ENCODE measurements at places on chromosomes 11 and 22. TPM values are rescaled to one million over a fixed set of nuclear protein-coding genes. Genes with fewer than 3 reads are reported as not detected.

The MPEG1 gene
- 4.2 TPM for total RNA-seq

GRCh38 chr11:69311767-69312385 lies 17.9 kb downstream of the MYEOV start:
- peak; percentile 52 for DNase-seq

GRCh38 chr11:93740031-93740729 lies 1.1 kb downstream of the TAF1D start:
- DNase-seq = no peak

DNA sequence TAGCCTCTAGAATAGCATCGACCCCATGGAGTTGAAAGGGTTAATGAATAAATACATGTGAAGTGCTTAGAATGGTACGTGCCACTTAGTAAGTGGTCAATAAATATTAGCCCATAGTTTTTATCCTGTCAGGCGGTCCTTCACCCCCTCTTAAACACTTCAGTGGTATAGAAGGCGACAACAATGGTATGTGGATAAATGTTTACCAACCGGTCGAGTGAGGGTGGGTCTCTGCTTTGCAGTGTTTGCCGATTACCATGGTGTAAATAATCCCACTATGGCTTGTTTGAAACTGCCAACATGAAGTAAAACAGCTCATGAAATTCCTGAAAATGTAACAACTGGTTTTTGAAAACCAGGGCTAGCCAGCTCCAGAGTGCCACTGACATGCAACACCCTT lies 541.2 kb downstream of the BUD13 start:
- no peak for DNase-seq

Data from naive thymus-derived CD4-positive, alpha-beta T cell (primary cell).